Activated CD4-positive, alpha-beta T cell treated with anti-CD3 and anti-CD28 coated beads, Interleukin-2, amount 10 ng/mL, durations not matched to agents 24 days and 14 days (primary cell): ENCODE measurements at places on chromosomes 12 and 14. TPM values are rescaled to one million over a fixed set of nuclear protein-coding genes. Genes with fewer than 3 reads are reported as not detected.

The TMCC3 gene
- 0.02 TPM in 1 of 2 replicates, not detected in the other for total RNA-seq

The METTL3 gene
- total RNA-seq, result 72.9 and 81.7 TPM in 2 replicates

The GDF3 gene
- not detected in 2 replicates for total RNA-seq

The MYO1A gene
- total RNA-seq, result 1.7 TPM in 2 replicates

The GRIP1 gene
- 0.26 and 0.40 TPM in 2 replicates for total RNA-seq

The RAD51AP1 gene
- total RNA-seq, result 31.4 and 35.8 TPM in 2 replicates

The POLE2 gene
- 52.8 and 58.4 TPM in 2 replicates for total RNA-seq

The SERPINA3 gene
- total RNA-seq, result not detected in 2 replicates

The KCNK13 gene
- not detected in 2 replicates for total RNA-seq

The CD163 gene
- not detected in 2 replicates for total RNA-seq

The CLEC1B gene
- total RNA-seq, result not detected in 2 replicates

The PPP1R3E gene
- total RNA-seq, result 21.3 and 23.3 TPM in 2 replicates

The AMDHD1 gene
- 0.21 and 0.54 TPM in 2 replicates for total RNA-seq
